Stimulated activated CD8-positive, alpha-beta memory T cell treated with anti-CD3 and anti-CD28 coated beads, Interleukin-15, amount 100 ng/mL, for 48 hours (primary cell): ENCODE measurements at places on chromosomes 6 and 20.

- DNase-seq = no peak
Measured at GRCh38 chr6:40244699-40245098, 310.4 kb upstream of the MOCS1 start.

- no peak for DNase-seq
Measured at GRCh38 chr20:16096756-16097326, 476.4 kb downstream of the KIF16B start.

DNA sequence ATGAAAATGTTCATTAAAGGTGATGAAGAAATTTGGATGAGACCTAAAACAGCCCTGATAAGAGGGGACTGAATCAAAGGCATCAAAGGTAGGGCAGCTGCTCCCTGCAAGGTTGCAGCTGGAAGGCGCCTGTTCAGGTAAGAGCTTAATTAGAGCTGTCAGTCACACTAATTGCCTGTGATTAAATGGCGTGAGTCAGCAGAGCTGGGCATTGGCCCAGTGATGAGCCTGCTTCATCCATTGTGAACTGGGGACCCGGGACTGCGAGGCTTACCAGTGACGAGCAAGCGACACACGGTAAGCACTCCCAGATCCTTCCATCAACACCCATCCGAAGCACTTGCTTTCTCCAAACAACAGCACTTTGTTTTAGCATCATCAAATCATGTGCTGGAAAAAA, 621.5 kb upstream of the CDH4 start:
- DNase-seq = no peak

GRCh38 chr20:50318710-50319109, 128.1 kb downstream of the CEBPB start:
- no peak for DNase-seq

- peak; percentile 48 for DNase-seq
Measured at GRCh38 chr6:69866770-69867638, 648 bp downstream of the COL19A1 start.

- DNase-seq = no peak
Measured at GRCh38 chr6:162157167-162157870, 570.2 kb downstream of the PRKN start.

- DNase-seq = no peak
Measured at GRCh38 chr6:170063431-170063830, 227.4 kb downstream of the DLL1 start.

GRCh38 chr6:34990971-34991560, 102.0 kb downstream of the ANKS1A start:
- DNase-seq = no peak

GRCh38 chr6:41406728-41407489, 71.5 kb downstream of the NCR2 start:
- no peak for DNase-seq

DNA sequence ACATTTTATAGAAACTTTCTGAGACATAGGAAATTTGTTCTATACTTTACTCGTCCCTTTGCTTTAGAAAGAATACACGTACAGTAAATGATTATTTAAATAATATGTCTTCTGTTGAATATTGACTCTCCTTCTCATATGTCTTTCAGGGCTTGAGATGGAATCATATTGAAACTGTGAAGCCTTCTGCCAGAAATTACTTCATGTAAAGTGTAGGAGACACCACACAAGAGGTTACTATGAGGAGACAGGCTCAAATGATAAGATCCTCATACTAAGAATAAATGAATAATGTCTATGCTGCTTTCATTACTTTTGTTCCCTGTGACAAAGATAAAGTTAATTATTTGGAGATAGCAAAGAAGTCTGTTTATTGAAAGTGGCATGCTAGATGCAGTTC, 1240.3 kb upstream of the MAP3K7 start:
- DNase-seq = no peak

DNA sequence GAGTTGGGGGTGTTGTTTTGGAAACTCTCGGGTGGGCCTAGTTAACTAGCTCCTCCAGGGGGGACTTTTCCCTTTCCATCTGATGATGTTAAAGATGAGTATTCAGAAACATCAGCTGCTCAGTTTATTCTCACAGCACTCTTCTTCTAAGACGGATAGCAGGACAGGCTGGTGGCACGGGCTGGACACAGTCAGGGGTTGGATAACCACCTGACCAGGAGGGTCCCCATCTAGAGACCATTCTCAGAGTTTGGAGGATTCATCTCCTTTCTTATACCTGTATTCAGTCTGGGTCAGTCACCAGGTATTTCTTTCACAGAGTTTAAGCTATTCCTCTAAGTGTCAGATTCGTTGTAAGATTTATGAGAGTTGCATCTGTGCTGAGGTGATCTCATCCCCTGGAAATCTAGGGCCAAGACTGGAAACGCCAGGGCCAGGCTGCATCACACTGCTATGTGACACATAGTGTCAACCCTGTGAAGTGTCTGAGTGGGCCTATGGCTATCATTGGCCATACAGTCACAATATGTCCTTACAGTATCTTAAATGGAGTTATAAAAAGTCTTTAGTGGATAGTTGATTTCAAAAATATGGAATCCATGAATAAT, 111.7 kb downstream of the FAM50B start:
- no peak for DNase-seq

DNA sequence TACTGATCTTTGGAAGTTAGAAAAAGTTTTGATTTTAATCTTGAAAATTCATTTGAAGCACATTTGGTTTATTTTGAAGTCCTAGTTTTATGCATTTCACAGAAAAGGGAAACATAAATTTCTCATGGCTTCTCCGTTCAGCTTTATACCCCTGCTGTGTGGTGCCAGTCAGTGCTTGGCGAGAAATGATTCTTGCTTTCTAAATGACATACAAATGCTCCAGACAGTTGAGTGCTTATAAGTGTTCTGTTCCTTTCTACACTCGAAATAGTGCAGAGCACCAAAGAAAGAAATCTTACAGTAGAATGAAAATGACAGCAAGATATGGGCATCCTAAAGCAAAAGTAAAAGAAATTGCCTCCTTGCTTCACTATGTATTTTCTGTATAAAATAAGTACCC, 9.0 kb upstream of the ZNF292 start:
- DNase-seq = no peak

- DNase-seq = no peak
Measured at GRCh38 chr20:33875534-33876026, 64.4 kb downstream of the CHMP4B start.

GRCh38 chr20:53567379-53567917, 26.2 kb downstream of the ZNF217 start:
- DNase-seq = no peak

DNA sequence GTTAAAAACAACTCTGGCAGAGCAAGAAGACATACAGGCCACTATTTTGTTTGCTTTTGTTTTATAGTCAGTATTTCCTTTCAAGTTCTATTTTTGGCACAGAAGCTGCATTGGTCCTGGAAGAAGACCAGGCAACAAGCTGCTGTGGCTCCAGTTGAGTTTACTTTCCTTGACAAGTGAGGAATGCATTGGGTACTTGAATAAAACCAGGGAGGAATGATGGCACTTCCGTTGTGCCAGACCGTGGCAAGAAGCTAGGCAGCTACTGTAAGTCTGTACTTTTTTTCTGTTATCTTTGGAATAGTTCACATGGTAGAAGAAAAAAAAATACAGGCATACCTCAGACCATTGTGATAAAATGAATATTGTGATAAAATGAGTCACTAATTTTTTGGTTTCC, 66.3 kb downstream of the NCOA3 start:
- no peak for DNase-seq

DNA sequence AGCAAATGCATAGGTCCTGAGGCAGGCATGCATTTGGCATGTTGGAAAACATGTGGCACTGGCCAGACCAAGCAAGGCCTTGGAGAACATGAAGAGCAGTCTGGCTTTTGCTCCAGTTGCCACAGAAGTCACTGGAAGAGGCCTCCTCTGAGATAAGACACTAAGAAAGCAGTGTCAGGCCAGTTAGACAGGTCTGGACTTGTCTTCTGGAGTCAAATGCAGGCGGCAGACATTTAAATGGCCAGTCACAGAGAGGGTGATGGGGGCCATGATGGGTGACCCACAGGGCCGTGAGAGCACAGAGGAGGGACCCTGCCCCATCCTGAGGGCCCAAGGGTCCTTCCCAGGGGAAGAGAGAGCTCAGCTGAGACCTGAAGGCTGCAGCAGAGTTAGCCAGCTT, 26.7 kb upstream of the ADA start:
- DNase-seq = no peak

DNA sequence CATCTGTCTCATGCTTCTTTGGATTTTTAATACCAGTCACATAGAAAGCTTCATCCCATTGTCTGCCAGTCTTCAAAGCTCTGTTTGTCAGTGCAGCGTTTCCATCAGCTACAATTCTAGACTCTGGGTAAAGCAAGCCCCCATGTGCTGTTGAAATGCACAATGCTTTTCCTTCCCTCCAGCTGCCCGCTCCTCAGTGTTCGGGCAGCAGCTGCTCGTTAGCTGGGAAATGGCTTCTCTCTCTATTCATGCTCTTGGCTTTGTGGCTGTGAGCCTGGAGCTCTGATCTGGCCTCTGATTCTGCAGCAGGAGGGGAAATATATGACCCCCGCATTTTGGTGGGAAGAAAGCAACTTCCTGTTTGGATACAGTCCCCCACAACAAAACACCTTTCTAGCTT, 213.0 kb upstream of the CDYL start:
- no peak for DNase-seq

DNA sequence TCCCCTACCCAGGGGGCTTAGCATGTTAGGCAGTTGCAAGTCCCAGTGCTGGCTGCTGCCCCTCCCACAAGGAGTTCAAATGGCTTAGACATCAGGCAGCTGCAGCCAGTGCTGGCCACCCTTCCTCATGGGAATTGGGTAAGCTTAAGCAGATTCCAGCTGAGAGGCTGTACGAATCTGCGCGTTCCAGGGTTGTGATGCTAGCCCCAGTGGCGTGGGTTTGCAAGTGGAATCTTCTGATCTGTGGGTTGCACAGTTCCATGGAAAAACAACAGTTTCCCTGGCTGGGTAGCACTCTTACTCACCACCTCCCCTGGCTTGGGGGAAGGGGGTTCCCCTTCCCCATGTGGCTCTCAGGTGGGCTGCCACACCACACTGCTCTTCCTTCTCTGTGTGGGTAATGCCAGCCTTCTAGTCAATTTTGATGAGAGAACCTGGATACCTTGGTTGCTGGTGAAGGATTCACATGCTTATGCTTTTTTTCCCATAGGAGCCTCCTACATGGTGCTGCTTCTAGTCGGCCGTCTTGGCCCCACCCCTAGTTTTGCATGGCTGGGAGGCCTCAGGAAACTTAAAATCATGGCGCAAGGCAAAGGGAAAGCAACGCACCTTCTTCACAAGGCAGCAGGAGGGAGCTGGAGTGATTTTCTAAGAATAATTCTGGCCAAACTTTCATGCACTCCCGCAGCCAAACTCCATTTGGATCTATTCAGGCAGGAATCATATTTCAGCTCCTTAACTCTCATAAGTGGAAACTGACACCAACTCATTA, 13.0 kb downstream of the DYNLT2 start:
- DNase-seq = no peak

- DNase-seq = no peak
Measured at GRCh38 chr6:28747631-28748157, 176.1 kb downstream of the TRIM27 start.

DNA sequence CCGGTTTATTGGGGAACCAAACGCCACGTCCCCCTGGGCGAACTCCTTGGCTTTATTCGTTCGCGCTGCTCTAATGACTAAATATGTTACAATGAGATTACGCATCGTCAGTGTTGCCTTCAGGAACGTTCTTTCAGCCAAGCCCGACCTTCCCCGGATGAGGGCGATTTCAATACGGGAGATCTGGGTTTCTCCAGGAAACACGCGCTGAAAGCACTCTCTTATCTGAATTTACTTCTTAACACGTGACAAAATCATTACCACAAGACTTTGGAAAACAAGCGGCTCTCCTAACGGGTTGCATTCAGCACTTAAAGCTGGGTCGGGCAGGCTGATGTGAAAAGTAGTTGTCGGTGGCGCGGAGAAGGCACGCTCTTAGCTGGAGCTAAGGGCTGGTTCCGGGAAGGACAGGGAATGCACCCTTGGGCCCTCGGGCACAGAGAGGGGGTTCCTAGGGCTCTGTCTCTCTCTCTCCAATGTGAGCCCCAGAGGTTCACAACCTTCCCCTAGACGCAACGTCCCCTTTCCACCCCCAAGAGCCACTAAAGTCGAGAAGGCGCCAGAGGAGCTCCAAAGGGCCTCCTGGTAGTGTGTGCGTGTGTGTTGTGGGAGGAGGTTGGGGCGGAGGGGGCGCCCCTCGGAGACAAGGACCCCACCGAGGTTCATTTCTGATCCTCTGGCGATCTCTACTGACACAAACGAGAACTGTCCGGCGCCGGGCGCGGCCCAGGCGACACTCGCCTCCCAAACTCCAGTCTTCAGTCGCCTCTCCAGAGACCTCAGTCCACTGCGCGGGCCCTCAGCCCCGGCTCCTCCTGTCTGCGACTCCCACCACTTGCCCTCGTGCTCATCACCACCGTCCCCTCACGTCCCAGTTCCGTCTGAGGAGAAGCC, 7.1 kb upstream of the NKX2-2 start:
- DNase-seq = no peak

DNA sequence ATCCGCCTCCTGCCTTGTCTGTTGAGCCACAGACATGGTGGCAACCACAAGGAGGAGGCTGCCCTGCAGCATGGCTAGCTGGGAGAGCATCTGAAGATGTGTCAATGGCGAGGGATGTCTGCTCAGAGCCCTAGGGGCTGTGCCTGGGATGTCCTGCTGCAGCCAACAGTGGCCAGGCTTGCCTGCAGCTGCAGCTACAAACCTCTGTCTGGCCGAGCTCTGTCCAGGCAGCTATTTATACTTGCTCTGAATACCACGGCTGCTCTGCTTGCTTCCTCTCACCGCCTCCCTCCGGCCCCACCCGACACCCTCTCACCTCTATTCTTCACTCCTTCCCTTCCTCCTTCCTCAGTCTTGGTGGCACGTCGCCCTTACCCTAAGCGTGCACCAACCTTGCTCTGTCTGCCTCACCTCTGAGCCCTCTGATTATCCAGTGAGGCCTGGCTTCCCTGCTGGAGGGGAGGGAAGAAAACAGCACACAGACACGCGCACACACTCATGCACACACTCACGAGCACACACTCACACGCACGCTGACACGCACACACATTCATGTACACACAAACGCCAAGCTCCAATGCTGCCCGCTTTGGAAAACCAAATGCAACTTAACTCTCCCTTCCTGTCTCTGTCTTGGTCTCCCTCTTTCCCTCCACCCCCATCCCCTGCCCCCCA, at the start of gene ANGPT4:
Gene ANGPT4, minus strand, starts transcription at position 210 of the 675 bp plus-strand sequence. Its CDS starts 120 bp downstream, at position 90.
- DNase-seq = no peak

DNA sequence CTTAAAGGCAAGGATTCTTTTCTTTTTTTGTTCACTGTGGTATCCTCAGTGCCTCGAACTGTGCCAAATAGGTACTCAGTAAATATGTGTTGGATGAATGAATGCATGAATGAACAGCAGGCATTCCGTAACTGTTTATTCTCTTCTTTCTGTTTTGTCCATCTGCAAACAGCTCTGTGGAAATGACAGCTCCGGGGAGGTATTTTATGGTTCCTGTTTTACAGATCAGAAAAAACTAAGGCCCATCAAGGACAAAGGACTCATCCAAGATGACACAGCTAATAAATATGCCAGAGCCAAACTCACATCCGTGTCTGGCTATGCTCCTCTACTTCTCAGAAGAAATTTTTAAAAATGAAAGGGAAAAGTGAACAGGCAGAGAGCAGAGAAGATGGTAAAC, 21.0 kb downstream of the JPH2 start:
- DNase-seq = no peak

- DNase-seq = no peak
Measured at GRCh38 chr6:155325700-155326516, 11.6 kb upstream of the TFB1M start.

GRCh38 chr6:221531-222349, 70.5 kb upstream of the DUSP22 start:
- DNase-seq = no peak
